Memory B cell (primary cell): ENCODE measurements at places on chromosomes 11 and 22.

- DNase-seq = no peak
Measured at GRCh38 chr11:122156940-122157382, 40.9 kb upstream of the BLID start.

GRCh38 chr11:15920856-15921629, 435.3 kb downstream of the SOX6 start:
- DNase-seq = no peak

- no peak for DNase-seq
Measured at GRCh38 chr11:130043575-130043974, 26.1 kb upstream of the APLP2 start.

DNA sequence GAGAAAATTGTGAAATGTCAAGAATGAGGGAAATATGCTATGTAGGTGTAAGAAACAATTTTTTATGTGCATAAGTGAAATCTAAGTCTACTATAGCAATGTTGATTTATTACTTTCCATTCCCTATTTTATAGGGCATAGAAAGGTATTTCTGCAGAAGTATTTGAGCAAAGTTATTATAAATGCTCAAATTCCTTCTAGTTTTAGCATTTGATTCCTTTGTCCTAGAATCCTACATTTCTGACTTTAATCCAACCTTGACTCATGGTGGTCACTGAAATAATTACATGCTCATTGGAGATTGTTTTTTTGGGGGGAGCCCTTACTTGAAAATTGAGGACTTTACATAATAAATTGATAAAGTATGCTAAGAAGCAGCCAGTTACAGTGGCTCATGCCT, 716.6 kb upstream of the LUZP2 start:
- DNase-seq = no peak

DNA sequence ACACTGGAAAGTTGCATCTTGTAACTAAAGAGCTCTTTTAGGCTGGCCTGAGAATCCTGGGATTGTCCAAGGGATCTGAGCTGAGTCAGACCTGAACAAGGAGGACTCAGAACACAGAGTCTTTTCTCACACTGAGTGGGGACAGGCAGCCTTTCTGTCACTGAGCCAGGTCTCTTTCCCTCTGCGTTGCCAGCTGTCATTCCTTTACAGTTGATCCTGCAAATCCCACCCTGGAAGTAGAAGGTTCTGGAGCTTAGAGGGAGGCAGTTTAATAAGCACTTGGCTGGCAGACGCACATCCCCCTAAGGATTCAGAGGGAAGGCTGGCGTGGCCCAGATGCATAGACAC, 76.3 kb upstream of the SUSD2 start:
- DNase-seq = no peak

- no peak for DNase-seq
Measured at GRCh38 chr11:8948886-8949285, 6.1 kb upstream of the ASCL3 start.

GRCh38 chr11:62144641-62145255, 20.9 kb downstream of the INCENP start:
- DNase-seq = no peak

GRCh38 chr11:120394119-120394518, 57.9 kb downstream of the ARHGEF12 start:
- no peak for DNase-seq
